Sigmoid colon (tissue), 7 donors: ENCODE measurements at places on chromosomes 13 and 19. TPM values are rescaled to one million over a fixed set of nuclear protein-coding genes. Genes with fewer than 3 reads are reported as not detected.

Gene EBI3
- total RNA-seq, result 2.8 TPM

DNA sequence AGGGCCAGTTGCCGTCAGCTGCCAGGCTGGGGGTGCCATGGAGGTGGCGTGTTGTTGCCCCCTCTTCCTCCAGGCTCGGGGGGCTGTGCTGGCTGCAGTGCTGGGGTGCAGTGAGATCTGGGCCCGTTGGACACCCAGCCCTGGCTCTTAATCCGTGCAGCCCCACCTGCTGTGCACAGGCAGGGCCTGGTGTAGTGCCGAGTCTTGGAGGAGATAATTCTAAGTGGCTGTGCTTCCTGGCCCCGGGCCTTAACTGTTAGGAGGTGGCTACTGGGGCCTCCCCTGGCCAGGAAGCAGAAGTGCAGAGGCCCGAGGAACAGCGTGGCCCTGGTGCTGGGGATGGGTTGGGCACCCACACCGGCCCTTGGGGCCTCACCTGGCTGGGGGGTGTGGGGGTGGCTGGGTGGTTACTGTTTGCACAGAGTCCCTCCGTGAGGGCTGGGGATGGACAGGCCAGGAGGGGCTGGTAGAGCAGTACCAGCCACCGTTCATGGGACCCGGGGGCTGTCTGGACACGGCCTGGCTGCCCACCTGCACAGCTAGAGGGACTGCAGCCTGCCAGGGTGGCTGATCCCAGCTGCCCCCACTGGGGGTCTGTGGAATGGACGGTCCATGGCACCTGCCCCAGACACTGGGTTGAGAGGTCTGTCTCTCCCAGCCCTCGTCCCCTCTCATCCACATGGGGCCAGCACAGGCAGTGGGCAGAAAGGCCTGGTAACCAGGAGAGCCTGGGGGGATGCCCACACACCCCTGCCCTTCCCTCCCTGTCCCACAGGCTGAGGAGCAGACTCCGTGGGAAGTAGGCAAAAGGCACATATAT lies 3.3 kb downstream of the GPX4 start:
- no peak for DNase-seq

Gene LRRC25
- 8.4 TPM for total RNA-seq

- no peak for DNase-seq
Observed at GRCh38 chr13:79060216-79060615, 345.8 kb downstream of the RBM26 start.

Gene F10
- total RNA-seq, result 7.6 TPM

GRCh38 chr13:65650321-65650720 lies 1579.8 kb downstream of the PCDH9 start:
- no peak for DNase-seq

DNA sequence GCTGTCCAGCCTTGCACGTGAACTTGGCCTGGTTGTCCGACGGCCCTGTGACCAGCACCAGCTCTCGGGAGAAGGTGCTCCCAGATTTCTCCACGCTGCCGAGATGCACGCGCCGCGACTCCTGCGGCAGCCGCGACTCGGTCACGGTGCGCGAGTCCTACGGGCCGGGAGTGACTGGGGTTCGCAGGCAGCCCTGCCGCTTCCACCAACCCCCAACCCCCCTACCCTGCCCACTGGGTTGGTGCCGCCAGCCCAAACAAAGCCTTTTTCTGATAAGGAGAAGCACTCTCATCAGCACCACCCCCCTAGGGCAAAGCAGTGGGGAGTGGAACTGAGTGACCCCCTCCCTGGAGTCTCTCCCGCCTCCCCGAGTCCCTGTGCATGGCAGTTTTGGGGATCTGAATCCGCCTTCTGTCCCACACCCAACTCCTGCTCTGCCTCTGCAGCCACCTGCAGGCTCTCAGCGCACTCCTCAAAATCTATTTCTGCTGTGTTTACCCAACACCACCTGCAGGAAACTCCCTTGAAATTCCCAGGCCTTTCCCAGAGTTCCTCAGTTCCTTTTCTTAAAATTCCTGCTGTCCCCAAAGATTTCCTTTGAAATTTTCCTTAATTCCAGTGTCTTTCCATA lies 6.2 kb downstream of the NPHS1 start:
- no peak for DNase-seq
